ENCODE measurements at places on chromosomes 5 and 9. TPM values are rescaled to one million over a fixed set of nuclear protein-coding genes. Genes with fewer than 3 reads are reported as not detected.

The OTP gene
- total RNA-seq: not detected

The STRBP gene
- total RNA-seq: 13.0 TPM

The AGPAT2 gene
- total RNA-seq: 43.9 TPM

The CD274 gene
- 3.7 TPM for total RNA-seq

The MROH2B gene
- not detected for total RNA-seq

The PRRT1B gene
- not detected for total RNA-seq

The SLC1A1 gene
- 4.4 TPM for total RNA-seq

The SAXO1 gene
- total RNA-seq: not detected

Data from dermis lymphatic vessel endothelial cell (primary cell).